ENCODE measurements at places on chromosomes 7 and 10.

GRCh38 chr7:16881844-16882243 lies at the start of gene AGR3:
TSS of gene AGR3 (minus strand) at chr7:16881983. CDS start at chr7:16878618, 3,365 bp downstream.
- DNase-seq, result no peak

GRCh38 chr7:38671911-38672905 lies 41.0 kb upstream of the AMPH start:
- DNase-seq, result no peak

- DNase-seq, result no peak
Observed at GRCh38 chr10:102770108-102770482, 26.3 kb downstream of the WBP1L start.

DNA sequence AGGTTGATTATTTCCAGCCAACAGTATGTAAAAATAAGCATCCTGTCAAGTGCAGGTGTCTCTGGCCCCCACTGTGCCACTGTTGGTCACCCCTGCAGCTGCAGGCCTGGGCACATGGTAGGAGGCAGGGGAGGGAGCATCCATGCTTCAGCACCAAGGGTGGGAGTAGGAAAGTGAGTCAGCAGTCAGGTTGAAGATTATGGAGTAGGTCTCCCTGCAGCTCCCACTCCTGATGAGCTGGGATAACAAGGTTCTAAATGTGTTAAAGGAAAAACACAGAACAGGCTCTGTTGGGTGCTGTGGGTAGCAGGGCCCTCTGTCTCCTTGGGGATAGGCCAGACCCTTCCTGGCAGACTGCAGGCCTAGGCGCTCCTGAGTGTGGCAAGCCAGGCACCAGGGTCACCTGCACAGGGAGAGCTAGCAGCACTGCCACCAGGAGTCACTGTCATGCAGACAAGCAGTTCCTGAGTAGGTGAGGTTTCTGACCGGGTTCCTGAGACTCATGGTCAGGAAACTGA lies 59.3 kb downstream of the NUDCD3 start:
- DNase-seq, result no peak

DNA sequence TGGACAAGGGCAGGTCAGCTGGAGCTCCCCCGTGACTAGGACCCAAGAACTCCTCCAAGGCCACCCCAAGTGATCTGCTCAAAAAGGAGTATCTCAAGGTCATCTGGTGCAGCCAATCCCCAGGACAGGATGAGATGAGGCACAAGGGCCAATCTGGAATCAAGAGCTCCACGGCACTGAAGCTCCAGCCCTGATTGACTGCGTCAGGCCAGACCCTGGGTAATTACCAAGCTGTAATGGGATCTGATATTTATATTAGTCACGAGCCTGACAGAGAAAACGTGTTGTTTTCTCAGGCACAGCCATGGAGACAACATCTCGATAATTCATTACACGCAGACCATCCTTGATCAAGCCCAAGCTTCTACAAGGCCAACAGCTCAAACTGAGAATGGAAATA lies 4.2 kb downstream of the KCNMA1 start:
- no peak for DNase-seq

Data from SK-N-DZ (cell line).